ENCODE measurements at places on chromosomes 5 and 9.

- DNase-seq, result peak; percentile 88
These were observed 11.7 kb downstream of the MPDZ start for GRCh38 chr9:13267743-13268142.

GRCh38 chr5:111245654-111246053 lies 21.5 kb downstream of the CAMK4 start:
- DNase-seq, result no peak

DNA sequence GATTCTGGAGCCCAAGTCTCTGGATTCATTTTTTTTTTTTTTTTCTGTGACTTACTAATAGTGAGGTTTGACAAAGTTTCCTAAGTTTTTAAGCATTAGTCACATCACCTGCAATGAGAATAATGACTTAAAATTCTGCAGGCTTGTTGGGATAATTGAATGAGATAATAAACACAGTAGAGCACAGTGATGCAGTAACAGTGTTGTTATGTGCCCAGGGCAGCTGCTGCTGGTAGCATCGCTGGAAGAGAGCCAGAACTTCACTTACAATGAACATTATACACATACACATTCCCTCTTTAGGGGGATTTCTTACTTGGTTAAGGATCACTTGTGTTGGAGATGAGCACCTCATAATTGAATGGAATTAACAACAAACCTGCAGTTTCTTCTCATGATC lies 78.9 kb downstream of the ALDH7A1 start:
- peak; percentile 89 for DNase-seq

- DNase-seq, result no peak
These were observed 1081.7 kb upstream of the EDIL3 start for GRCh38 chr5:85466423-85466822.

GRCh38 chr5:136037001-136037705 lies 8.4 kb downstream of the TGFBI start:
- peak; percentile 94 for DNase-seq

- peak; percentile 49 for DNase-seq
These were observed 1.7 kb downstream of the CBY3 start for GRCh38 chr5:179679014-179679674.

DNA sequence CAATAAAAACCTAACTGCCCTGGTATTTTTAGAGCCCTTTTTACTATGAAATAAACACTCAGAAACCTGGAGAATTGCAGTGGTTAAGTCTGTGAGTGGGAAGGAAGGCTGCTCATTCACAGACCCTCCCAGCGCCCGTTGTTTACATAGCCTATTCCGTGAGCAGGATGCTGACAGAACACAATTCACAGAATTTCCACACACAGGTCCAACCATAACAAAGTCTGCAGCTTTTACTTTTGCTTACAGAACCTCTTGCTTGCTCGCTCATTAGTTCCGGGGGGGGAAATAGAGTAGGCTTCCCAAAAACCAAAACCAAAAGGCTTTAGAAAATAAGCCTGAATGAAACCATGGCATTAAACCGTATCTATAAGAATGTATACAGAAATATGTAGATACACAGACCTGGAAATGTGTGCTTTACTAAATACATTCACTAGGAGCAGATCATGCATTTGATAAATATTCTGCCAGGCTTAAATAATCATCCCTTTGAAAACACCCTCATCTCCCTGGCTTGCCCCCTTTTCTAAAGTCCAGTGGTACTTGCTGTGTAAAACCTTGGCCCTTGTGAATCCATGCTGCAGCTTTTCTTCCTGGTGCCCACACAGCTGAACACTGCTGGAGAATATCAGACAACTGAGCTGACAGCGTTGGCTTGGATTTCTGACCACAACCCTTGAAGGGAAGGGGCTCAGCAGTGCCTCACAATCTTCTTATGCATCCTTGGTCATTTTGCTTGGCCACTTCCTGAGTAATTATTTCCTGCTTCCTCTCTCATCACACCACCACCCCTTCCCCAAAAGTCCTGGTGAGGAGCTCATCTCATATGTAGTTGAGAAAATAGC lies 128.0 kb downstream of the FANCC start:
- DNase-seq, result peak; percentile 14

DNA sequence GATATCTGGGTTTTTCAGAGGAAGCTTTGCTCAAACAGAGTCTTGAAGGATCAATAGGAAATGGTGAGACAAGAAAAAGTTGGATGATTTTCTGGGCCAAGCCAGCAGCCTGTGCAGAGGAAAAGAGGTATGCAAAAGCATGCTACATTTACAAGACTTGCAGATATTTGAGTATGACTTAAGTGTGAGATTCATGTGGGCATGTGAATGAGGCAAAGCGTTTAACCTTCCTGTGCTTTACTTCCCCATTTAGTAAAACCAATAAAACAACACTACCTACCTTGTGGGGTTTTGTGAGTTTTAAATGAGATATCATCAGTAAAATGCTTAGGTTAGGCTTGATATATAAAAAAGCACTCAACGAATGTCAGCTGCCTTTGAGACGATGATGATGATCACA lies 58.1 kb downstream of the PIP5K1B start:
- DNase-seq, result no peak

- DNase-seq, result peak; percentile 52
These were observed 79.3 kb downstream of the BRINP1 start for GRCh38 chr9:119289740-119290433.

DNA sequence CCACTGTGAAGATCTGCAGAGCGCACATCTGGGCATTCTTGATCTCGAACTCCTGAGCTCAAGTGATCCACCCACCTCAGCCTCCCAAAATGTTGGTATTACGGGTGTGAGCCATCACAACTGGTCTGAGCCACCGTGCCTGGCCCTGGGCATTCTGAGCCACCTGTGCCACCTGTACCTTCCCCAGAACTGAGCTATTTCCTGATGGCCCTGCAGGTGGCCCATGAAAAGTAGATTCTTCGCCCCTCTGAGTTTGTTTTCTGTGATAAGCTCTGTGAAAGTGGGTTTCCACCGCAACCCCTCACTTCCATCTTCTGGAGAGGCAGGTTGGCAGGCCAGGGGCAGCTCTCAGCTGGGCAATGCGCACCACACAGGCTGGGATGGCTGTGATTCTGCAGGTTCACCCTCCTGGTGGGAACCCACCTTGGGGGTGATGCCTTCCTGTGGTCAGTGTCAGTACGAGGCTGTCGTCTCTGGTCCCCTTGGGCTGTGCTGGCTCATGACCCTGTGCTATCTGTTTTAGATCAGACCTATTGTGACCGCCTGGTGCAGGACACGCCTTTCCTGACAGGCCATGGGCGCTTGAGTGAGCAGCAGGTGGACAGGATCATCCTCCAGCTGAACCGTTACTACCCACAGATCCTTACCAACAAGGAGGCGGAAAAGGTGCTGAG lies 11.3 kb downstream of the CARD19 start:
- DNase-seq, result no peak

GRCh38 chr5:104019956-104020355 lies 457.4 kb upstream of the NUDT12 start:
- DNase-seq, result no peak

- no peak for DNase-seq
These were observed 48.5 kb upstream of the HAND1 start for GRCh38 chr5:154526231-154527226.

- DNase-seq, result no peak
These were observed 98.0 kb downstream of the GABBR2 start for GRCh38 chr9:98610711-98611110.

GRCh38 chr5:115835481-115835880 lies 5.9 kb downstream of the ATG12 start:
- DNase-seq, result no peak

- peak; percentile 87 for DNase-seq
These were observed 47.5 kb downstream of the NLN start for GRCh38 chr5:65769539-65769938.

GRCh38 chr9:95089257-95090022 lies 228.1 kb downstream of the FANCC start:
- no peak for DNase-seq

DNA sequence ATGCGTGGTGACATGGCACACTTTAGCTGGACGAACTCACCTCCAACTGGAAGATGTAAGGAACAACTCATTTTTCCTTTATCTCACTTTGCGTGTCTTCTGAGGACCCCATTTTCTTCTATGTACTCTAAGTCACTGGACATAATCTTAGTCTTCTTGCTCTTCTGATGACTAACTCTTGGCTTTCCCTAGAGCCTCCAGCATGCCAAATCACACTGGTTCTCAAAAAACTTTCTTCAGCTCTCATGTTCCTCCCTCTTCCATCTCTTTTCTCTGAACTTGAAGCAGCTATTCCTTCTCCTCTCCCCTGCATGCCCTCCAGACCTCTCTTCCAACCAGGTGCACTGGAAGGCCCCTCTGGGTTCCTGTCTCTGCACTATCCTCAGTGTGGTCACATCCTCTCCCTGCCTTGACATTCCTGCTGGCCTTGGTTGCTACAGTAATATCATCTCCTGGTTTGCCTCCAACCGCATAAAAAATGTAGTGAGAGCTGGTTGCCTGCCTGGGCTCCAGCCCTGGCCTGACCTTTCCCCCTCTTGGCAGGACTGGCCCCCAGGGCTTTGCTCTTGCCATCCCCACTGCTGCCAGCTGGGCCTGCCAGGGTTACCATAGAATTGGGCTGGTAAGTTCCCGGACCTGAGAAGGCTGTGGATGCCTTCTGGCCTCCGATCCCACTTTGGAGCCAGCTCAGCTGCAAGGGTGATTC lies 44.8 kb upstream of the BNC2 start:
- no peak for DNase-seq

DNA sequence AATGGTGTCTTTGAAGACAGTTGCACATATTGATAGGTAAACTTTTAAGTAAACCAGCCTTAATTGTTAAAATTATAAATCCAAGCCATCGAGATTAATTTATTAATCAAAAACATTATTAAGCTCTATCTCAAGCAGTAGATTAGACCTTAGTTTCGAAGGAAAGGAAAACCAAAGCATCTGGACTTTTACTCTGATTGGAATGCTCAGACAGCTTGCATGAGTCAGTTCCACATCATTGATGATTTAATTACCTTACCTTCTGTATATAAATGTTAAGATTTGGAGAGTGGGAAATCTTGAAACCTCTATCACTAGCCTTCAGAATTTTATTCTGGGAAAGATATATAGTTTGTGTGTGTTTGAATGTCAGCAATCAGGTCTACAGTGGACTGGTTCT lies 23.9 kb downstream of the DCP2 start:
- DNase-seq, result no peak

DNA sequence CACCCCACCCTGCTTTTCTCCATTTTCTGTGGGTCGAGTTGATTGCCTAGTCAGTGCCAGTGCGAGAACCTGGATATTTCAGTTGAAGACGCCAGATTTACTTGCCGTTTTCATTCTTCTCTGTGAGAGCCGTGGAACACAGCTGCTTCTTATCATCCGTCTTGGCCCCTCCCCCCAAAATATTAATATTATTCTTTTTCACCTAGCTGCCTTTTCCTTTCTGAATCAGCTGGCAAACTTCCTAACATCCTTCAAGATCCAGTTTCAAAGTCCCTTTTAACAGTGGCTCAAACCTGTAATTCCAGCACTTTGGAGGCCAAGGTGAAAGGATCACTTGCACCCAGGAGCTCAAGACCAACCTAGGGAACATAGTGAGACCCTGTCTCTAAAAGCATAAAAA lies 117.1 kb upstream of the RASA1 start:
- DNase-seq, result no peak

- peak; percentile 31 for DNase-seq
These were observed 310.0 kb downstream of the ASTN2 start for GRCh38 chr9:117104716-117105495.

GRCh38 chr9:27659001-27659400 lies 85.7 kb upstream of the C9orf72 start:
- no peak for DNase-seq

- peak; percentile 56 for DNase-seq
These were observed 28.8 kb upstream of the MELK start for GRCh38 chr9:36543916-36544315.

DNA sequence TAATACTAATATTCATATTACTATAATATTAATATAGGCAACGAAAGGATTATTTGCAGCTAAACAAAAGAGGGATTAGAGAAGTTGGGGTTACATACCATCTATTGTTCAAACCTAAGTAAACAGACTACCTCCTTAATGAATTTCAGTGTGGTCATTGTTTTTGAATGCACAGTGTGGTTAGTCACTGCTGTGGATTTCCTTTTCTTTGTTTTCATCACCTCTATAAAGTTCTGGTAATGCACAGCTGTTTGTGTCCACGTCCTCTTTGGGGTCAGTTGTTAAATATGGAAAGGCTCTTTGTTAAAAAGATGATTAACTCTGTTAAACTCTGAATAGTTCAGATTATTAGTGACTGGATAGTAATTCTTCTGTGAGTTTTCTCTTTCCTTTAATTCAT lies 233.6 kb downstream of the MAST4 start:
- DNase-seq, result no peak

GRCh38 chr5:164553851-164554250 lies 1048.4 kb downstream of the MAT2B start:
- no peak for DNase-seq

DNA sequence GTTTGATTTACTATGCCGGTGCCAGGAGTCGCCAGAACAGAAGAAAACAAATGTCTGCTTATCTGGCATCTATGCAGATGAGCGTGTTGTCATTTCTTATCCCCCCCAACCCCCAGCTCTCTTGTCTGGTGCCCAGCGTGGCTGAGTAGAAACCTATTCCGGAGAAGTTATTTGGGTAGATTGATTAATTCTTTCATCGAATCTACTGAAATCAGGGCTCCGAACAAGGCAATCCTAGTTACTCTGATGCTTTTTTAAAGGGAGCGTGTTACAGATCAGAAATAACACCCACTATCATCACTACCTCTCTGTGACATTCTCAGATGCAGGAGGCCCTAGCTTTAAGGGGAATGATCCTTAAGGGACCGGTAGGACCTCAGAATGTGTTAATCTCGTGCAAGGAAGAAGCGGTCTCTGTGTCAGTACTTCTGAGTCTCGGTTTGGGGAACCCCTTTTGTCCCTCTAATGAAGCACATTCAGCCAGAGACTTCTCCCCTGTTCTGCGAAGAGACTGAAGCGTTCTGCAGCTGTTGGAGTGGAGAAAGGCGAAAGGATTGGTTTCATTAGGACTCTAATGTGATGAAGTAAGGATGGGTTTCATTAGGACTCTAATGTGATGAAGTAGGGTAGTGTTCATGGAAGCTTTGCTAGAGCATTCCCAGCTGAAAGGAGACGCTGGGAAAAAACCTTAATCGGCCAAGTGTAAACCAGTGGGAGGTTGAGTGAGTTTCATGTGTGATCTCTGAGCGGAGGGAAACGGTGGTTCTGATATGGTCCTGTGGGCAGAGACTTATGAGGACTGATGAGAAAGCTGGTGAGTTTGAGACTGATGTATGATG lies 1.5 kb downstream of the PIP5K1B start:
- no peak for DNase-seq

GRCh38 chr5:71960195-71960594 lies 147.1 kb upstream of the MAP1B start:
- no peak for DNase-seq

GRCh38 chr5:160039810-160040470 lies 31.0 kb downstream of the TTC1 start:
- DNase-seq, result no peak

GRCh38 chr5:34562791-34563190 lies 93.3 kb upstream of the RAI14 start:
- no peak for DNase-seq
